Hypothalamus (tissue), 51 donors: ENCODE measurements at places on chromosomes 3 and 15.

DNA sequence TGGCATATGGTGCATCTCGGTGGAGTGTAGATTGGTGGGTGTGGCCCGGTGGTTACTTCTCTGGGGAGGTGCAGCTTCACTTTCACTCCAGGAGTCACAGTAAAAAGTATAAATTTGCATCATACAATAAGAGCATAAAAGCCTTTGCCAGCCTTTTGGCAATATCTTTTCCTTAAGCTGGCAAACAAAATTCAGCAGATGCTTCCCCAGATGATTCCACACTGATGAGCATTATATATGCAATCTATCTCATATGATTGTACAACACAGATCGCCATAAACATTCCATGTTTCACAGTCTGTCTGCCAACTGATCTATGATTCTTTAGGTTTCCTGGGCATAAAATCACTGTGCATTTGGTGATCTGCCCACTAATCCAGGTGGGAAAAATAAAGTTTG lies 120.2 kb upstream of the ALCAM start:
- DNase-seq, result no peak

GRCh38 chr15:40266828-40267304 lies 16.0 kb downstream of the ANKRD63 start:
- no peak for DNase-seq

GRCh38 chr15:90780916-90781315 lies 63.8 kb downstream of the BLM start:
- DNase-seq, result no peak

GRCh38 chr15:99438691-99439523 lies 126.9 kb upstream of the MEF2A start:
- no peak for DNase-seq
